ENCODE measurements at places on chromosomes 5 and 9.

- DNase-seq: no peak
These were observed 99.8 kb upstream of the SSBP2 start for GRCh38 chr5:81850501-81851357.

- DNase-seq: no peak
These were observed 41.1 kb upstream of the CDC42SE2 start for GRCh38 chr5:131222731-131223130.

GRCh38 chr5:133328800-133329199 is 277.0 kb downstream of the HSPA4 start:
- no peak for DNase-seq

- no peak for DNase-seq
These were observed 188.0 kb upstream of the PIK3R1 start for GRCh38 chr5:68027519-68027918.

GRCh38 chr5:174381241-174381640 is 335.7 kb downstream of the NSG2 start:
- no peak for DNase-seq

DNA sequence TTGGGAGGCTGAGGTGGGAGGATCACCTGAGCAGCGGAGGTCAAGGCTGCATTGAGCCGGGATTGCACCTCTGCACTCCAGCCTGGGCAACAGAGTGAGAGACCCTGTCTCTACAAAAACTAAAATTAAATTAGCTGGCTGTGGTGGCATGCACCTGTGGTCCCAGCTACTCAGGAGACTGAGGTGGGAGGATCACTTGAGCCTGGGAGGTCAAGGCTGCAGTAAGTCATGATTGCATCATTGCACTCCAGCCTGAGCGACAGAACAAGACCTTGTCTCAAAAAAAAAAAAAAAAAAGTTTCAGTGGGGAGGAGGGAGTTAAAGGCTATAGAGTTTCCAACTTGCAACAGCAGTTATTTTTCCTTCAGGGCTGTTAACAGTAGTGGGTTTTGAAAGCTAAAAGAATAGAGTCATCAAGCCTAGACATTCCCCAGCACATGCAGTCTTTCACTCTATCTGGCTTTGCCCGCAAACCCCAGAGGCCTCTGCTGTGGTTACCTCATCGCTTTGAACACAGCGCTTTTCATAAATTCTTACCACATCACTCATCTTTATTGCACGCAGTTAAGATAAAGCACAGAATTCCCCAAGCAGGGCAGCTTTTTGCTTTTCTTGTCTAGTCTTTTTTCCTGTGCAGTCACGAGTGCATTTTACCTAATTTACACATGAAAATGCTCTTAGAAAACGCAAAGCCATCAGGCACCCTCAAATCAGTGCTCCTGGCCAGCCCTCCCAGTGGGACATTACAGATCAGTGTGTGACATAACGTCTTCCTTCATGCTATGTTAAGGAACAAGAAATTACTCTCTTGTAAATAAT is 8.7 kb upstream of the SLC2A8 start:
- no peak for DNase-seq

DNA sequence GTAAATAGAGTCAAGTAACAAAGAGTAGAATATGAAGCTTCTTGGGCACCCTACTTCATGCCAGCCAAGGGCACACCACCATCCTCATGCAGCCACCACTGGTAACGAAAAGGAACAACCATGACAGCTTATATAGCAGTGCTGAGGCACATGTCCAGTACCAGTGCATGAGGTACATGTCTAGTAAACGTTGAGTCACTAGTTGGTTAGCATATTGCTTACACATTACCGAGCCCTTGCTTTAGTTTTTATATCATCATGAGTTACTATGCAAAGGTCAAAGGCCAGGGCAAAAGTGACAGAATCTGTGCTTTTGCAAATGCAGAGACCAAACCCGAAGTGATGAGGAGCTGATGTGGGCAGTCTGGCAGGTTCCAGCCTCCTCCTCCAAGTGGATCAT is 147.1 kb upstream of the MAP1B start:
- no peak for DNase-seq

GRCh38 chr9:128340691-128341434 is 536 bp downstream of the SLC27A4 start:
- DNase-seq: no peak

- no peak for DNase-seq
These were observed 96.2 kb upstream of the SMC2 start for GRCh38 chr9:103997856-103998370.

- DNase-seq: no peak
These were observed 14.5 kb downstream of the SH3GLB2 start for GRCh38 chr9:129013674-129014073.

DNA sequence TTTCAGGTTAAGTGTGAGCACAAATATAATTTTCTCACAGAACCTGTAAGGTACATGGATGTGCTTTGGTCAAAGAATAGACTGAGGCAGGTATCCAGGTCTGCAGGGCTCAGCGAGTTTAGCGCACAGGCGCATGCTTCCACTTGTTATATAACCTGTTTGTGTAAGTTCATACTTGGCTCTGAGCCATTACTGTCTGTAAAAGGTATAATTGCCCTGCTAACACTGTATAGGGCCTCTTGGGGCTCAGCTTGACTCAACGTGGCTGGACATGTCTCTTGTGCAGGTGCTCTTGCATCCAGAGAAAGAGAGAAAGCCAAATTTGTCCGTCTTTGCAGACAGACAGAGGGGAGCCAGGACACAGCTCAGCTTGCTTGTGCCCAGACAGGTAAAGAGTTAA is 759.6 kb downstream of the MTRR start:
- DNase-seq: no peak

GRCh38 chr5:67511911-67512310 is 315.3 kb upstream of the CD180 start:
- DNase-seq: no peak

- DNase-seq: no peak
These were observed 22.0 kb downstream of the NUP188 start for GRCh38 chr9:128969491-128969890.

DNA sequence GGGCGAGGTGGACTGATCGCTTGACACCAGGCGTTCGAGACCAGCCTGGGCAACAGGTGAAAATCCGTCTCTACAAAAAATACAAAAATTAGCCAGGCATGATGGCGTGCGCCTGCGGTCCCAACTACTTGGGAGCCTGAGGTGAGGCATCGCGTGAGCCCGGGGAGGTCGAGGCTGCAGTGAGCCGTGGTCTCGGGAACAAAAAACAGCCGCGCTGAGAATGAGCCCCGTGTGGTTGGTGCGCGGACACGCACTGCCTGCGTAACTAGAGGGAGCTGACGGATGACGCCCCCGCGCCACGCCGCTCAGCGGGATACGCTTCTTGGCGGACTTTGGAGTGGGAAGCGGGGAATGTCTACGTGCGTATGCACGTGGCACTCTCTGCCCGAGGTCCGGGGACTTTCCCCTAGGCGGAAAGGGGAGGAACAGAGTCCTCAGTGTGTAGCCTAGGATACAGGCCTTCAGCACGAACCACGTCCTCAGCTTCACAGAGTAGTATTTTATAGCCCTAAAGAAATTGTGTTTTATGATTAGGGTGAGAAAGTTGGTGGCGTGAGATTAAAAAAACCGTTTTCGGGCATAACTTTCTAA is at the start of gene RMRP:
Gene RMRP, minus strand, starts transcription at position 474 of the 591 bp plus-strand sequence.
- peak; percentile 97 for DNase-seq

GRCh38 chr9:79490657-79491248 is 81.0 kb upstream of the TLE4 start:
- DNase-seq: no peak

DNA sequence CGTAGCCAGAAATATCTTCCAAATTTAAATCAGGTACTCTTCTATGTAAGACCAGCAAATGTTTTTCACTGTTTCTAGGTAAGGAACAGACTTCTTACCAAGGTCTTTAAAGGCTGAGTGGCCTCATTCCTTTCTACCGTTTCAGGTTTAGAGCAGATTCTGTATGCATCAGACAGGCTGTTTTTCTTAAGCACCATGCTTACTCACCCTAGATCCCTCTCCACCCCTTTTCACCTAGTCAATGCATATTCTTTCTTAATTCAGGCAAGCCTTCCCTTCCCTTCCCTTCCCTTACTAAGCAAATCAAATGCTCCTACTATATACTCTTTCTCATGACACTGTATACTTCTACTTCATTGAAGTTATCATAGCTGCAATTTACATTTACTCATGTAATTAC is 70.7 kb downstream of the RFX3 start:
- no peak for DNase-seq

DNA sequence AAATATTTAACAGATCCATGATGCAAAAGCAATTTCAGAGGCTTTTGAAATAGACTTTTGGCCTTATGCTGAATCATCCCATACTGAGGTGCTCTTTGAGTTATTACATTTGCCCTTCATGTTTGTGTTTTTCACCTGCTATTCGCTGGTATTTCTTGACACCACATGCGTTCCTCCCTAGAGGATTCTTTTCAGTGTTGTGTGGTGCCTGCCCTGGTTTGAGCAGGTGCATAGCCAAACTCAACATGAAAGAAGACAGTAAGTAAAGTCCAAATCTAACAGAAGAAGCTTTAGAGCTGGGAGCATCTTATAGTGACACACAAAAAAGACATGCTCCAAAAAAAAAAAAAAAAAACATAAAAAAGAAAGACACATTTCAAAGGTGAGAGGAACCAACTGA is 796.3 kb downstream of the SEMA5A start:
- no peak for DNase-seq

GRCh38 chr9:86783884-86784283 is 163.4 kb downstream of the GAS1 start:
- DNase-seq: no peak

DNA sequence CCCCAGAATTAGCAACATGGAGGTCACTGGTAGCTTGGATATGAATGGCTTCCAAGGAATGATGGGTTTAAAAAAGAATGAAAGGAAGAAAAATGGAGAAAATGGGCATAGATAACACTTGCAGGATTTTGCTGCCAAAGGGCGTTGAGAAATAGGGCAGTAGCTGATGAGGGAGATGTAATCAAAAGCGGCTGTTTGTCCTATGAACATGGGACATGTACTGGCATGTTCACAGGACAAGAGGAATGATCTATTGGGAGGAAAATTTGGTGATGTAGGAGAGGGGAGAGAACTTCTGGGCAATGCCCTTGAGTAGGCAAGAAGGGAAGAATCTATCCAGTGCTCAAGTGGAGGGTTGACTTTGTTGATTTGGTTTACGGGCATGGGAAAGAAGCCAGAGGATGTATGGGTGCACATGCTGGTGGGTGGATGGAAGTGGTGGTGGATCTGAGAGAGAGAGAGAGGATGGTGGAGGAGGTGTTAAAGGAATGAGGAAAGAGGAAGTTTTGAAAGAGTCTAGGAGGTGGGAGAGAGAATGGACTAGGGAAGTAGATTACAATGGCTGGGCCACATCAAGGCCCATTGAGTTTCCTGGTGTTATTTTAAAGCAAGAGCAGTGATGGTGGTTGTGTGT is 115.1 kb upstream of the MVB12B start:
- DNase-seq: no peak

DNA sequence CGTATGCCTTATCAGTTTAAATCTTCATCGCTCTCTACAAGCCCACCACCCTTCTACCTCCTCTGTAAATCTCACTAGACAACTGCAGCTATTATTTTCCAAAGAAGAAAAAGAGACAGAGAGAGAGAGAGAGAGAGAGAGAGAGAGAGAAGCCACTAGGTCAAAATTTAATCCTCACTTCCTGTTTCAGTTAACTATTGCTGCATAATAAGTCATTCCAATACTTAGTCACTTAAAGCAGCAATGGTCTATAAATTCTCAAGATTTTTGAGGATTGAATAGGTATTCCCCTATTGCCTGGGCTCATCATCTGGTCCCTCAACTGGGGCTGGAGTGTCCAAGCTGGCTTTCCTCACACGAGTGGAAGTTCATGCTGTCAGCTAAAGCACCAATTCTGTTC is 68.8 kb downstream of the ITGA1 start:
- DNase-seq: no peak

- no peak for DNase-seq
These were observed 90.6 kb upstream of the STARD4 start for GRCh38 chr5:111602817-111603445.

- DNase-seq: no peak
These were observed 285.6 kb downstream of the ARHGAP26 start for GRCh38 chr5:143055596-143056338.

DNA sequence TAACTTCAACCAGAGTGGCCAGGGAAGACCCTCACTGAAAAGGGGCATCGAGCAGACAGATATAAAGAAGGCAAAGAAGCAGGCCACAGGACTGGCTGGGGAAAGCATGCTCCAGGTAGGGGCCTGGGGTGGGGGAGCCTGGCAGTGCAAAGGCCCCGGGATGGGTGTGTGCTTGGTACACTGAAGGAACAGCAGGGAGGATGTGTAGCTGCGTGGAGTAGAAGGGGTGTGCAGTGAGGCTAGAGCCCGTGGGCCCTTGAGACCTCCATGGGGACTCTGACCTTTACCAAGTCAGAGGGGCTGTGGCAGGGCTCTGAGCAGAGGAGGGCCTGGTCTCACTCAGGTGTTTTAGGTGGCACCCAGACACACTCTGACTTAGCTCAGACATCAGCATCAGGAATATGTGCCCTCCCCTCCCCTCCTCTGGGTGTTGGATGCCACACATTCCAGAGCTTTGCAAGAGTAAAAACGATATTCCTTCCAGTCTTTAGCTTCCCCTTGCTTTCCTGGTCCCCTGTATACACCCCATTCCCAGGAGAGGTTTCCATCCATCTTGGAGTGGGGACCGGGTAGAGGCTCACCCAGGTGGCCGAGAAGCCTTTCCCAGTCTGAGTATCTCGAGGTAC is 7.6 kb downstream of the TRIM7 start:
- no peak for DNase-seq

GRCh38 chr9:105676351-105676923 is 14.2 kb downstream of the TAL2 start:
- no peak for DNase-seq

DNA sequence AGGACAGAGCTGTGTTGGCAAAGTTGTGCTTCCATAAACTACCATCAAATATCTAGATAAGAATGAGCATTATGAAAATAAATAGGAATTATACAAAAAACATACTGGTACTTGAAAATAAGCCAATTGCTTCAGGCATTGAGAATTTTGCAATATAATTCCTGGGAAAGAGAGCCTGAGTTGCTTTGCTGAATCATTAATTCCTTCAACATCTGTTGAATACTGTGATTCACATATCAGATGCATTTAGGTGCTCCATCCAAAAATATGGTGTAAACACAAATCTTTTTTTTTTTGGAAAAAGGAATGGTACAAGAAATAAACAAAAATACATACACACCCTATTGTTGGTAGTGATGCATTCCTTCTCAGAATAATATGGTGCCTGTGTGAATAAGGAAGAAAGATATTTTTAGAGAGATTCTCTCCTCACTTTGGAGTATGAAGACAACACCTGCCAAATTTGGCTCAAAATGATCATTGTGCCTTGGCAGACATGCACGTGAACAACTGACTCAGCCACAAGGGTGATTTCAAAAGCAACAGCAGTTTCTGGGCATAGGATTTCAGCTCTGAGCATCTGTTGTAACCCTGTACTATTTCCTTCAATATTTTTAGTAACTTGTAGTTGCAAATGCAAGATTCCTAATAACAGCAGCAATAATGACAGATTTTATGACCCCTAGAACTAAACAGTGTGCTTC is 96.7 kb downstream of the CAVIN4 start:
- DNase-seq: no peak
